ENCODE measurements at places on chromosomes 1 and 21.

DNA sequence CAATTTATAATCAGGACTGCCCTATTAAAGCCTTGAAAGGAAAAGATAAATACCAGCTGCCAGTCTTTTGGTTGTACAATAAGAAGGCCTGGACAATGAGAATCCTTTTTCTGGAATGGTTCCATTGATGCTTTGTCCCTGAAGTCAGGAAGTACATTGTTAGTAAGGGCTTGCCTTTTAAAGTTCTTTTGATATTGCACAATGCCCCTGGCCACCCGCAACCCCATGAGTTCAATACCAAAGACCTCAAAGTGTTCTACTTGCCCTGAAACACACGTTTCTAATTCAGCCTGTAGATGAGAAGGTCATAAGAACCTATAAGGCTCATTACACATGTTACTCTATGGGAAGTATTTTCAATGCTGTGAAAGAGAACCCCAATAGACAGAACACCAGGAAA lies 112.1 kb downstream of the OLFM3 start:
- DNase-seq: no peak

DNA sequence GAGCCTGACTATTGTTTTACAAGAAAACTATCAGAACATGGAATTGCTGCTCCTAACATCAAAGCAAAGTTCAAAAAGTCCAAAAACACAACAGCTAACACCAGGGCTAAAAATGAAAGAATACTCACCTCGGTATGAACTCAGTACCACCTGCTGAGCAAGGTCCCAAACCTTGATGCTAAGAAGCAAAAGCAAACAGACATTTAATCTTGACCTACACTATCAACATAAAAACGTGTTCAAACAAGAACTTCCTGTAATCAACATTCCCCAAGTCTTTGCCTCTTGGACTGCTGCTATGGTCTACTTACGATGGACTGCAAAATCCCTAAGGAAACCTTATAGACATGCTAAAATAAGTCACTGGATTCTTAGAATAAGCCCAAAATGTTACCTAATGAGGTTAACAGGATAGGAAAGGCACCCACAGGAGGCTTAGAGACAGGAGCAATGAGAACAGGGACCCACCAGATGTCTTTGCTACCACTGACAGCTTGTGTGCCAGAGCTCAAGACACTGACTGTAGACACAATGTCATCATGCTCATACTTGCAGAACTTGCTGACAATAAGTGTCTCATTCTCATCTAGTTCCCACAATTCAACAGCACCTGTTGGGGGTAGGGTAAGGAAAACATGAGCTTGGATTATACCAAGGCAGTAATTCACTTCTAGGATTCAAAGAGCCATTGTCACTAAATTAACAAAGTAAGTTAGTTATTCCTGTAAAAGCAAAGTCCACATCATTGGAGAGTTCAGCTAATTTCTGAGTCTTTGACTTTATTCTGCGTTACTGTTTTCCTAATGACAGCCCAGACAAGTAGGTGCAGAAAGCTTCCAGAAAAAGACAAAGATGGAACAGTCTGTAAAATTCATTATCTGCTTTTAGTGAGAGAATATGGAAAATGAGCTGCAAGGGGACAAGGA lies 1.8 kb downstream of the WDR77 start:
- DNase-seq: no peak

- no peak for DNase-seq
Observed at GRCh38 chr1:205357567-205357966, 845 bp upstream of the KLHDC8A start.

GRCh38 chr1:217620814-217621213 lies 10.1 kb downstream of the GPATCH2 start:
- no peak for DNase-seq

DNA sequence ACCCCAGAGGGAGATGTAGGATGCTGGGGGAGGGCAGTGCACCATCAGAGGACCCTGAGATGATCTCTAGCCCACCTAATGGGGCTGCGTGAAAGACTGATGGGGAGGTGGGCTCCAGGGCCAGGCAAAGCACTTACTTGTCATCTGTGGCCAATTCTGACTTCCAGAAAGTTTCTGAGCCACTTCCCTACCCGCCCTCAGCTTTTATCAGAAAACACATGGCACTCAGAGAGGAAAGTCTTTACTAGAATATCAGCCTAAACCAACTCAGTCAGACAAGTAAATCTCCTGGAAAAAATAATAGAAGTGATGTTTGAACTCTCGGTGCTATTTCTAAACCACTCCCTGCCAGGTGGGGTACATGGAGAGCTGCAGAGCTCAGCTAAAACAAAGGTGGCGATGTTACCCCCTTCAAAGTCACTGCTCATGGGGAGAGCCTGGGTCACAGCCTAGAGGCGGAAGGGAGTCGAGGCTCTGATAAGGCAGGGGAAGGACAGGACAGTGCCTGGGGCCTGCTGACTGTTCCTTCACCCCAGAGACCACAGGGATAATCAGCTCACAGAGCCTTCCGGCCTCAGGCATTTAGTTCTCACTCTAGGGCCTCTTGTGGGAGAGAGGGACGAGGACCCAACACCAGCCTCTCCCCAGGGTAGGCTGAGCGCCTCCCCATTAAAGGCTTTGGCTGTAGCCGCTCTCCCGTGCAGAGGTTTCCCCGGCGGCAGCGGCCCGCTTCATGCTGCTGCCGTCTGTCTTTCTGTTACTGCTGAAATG lies 14.2 kb downstream of the SMIM12 start:
- no peak for DNase-seq

DNA sequence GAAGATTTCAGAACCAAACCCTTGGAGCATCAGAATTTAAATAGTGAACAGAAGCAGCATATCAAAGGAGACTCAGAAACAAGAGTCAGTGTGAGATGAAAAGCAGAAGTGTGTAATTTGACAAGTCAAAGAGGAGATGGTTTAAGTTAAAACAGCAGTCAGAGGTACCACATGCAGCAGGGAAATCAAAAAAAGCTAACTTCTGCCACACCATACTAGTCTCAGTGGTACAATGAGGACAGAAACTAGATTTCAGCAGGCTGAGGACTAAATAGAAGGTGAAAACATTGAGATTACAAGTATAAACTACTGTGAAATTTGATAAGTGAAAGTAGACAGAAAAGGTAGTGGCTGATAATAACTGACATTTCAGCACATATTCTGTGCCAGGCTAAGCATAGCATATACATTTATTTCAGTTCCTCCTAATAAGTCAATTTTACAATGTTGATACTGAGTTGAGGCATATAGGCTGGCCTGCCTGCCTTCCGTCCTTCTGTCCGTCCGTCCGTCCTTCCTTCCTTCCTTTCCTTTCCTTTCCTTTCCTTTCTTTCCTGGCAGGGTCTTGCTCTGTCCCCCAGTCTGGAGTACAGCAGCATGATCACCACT lies 12.6 kb downstream of the SUCO start:
- DNase-seq: no peak

GRCh38 chr21:15250384-15250783 lies 185.6 kb upstream of the NRIP1 start:
- no peak for DNase-seq

- DNase-seq: no peak
Observed at GRCh38 chr1:56339786-56340465, 239.4 kb downstream of the PLPP3 start.

GRCh38 chr1:54566438-54567141 lies 18.6 kb downstream of the ACOT11 start:
- DNase-seq: no peak

DNA sequence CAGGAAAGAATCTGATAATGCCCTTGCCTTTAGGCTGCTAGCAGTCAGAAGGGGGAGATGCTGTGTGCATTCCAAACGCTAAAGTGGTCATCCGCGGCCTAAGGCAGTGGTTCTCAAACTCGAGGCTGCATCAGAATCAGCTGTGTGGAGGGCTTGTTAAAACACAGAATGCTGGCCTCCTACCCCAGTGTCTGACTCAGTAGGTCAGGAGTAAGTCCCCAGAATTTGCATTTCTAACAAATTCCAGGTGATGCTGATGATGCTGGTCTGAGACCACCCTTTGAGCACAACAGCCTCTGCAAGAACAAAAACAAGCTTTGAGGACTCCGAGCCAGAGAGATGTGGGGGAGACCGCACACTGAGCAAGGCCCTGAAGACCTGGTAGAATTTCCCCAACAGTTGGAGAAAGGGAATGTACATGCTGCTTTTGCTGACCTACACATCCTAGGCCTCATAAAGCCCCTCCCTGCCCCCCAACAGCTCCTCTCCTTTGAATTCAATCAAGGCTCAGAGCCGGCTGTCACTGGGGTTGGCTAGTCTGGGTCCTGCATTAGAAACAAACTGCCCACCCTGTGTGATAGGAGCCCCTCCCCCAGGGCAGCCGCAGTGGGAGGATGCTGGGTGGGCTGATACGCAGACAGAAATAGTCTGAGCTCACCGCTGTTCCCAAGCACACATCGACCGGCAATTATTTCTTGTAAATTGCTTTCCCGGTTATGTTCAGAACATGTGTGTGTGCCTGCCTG lies 27.1 kb downstream of the SHISAL2A start:
- no peak for DNase-seq

GRCh38 chr1:41240781-41241353 lies 1.2 kb downstream of the SCMH1 start:
- no peak for DNase-seq

- no peak for DNase-seq
Observed at GRCh38 chr1:231792634-231793033, 166.0 kb downstream of the DISC1 start.

DNA sequence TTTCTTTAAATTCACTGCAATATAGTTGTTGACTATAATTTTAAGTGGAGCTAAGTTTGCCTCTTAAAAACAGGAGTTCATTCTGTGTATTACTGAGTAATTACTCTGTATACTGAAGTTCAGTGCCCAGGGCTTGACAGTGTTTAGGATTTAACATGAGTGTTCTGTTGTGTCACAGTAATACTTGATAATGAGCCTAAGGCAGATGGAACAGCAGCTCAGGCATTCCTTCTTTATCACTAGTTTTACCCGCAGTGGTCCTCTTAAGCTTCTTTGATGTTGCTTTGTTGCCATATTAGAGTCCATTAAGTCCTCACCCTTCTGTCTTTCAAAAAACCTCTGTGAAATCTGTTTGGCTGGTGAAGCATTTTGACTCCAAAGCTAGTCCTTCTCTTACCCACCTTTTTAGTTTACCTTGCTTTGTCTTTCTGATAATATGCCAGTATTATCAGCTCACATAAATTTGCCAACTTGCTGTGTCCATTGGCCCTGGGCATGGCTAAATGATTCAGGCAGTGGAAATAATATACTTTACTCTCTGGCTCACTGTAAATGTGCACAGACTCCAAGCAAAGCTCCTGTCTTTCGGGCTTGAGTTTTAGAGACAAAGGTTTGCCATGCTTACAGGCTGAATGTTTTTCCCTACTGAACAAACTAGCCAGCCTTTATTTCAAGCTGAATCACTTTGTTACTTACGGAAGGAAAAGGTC lies 17.7 kb downstream of the HIPK1 start:
- DNase-seq: no peak

DNA sequence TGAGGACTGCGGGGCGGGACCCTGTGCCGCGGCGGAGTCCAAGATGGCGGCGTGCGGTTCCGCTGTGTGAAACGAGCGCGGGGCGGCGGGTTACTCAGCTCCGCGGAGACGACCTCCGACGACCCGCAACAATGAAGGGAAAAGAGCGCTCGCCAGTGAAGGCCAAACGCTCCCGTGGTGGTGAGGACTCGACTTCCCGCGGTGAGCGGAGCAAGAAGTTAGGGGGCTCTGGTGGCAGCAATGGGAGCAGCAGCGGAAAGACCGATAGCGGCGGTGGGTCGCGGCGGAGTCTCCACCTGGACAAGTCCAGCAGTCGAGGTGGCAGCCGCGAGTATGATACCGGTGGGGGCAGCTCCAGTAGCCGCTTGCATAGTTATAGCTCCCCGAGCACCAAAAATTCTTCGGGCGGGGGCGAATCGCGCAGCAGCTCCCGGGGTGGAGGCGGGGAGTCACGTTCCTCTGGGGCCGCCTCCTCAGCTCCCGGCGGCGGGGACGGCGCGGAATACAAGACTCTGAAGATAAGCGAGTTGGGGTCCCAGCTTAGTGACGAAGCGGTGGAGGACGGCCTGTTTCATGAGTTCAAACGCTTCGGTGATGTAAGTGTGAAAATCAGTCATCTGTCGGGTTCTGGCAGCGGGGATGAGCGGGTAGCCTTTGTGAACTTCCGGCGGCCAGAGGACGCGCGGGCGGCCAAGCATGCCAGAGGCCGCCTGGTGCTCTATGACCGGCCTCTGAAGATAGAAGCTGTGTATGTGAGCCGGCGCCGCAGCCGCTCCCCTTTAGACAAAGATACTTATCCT lies 430 bp downstream of the RBM15 start:
- DNase-seq: peak; percentile 43

DNA sequence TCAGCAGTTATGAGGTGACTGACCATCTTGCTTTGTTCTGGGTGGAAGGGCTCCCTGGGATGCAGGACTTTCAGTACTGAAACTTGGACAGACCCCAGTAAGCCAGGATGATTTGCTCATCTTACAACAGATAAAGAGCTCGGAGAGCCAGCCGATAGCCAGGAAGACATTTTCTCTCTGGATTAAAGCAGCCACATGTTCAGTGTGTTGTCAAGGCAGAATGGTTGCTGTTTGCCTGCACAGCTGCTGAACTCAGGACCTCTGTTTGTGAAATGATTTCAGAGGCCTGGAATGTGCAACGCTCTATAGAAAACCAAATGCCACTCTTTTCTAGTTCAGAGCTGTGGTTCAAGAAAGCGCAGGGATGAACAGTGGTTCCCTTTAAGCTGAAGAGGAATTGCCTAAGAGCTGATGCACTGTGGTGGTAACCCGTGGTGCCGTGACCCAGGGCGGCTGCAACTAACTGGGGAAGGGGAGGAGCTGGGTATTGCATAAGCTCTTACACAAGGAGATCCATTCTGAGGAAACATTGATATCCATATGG lies 40.7 kb downstream of the CASQ2 start:
- no peak for DNase-seq

GRCh38 chr1:221823561-221823960 lies 81.7 kb upstream of the DUSP10 start:
- no peak for DNase-seq

DNA sequence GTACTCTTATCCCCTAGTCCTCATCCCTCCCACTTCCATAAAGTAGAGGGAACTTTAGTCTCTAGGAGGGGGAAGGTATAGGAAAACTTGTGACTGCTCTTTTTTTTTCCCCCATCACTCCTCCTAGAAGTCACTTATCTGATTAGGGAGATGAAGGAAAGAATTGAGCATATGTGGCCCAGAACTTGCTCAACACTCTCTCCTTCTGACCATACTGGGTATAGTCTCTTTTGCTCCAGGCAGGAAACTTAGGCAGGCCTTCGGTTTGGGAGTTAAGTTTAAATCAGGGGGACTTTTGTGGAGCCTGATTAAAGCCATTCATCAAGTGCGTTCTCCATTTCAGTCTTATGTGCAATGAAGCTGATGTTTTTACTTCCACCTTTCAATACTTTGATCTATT lies 5.8 kb downstream of the UBE2U start:
- DNase-seq: no peak
